ENCODE measurements at places on chromosomes 6 and 20.

- DNase-seq, result no peak
Observed at GRCh38 chr20:51097351-51098120, 74.6 kb upstream of the KCNG1 start.

GRCh38 chr6:2190661-2191389 is 54.6 kb downstream of the GMDS start:
- no peak for DNase-seq

DNA sequence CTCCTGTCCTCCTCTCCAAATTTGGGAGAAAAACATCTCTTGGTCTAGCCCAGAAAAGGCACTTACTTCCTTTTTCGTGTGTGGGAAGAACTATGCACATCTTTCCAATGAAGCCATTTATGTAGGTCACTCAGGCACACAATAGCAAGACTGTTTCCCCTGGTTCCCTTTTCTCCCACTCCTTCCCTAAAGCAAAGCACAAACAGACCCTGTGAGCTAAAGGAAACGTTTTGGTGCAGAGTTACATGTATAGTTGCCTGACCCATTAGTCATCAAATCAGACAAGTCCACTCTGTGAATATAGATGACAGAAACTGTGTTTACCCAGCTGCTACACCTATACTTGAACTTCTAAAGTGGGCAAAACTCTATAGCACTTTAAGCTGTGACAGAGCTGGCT is 474.6 kb downstream of the COL12A1 start:
- DNase-seq, result no peak

- DNase-seq, result no peak
Observed at GRCh38 chr6:5094327-5094726, 9.2 kb downstream of the PPP1R3G start.

DNA sequence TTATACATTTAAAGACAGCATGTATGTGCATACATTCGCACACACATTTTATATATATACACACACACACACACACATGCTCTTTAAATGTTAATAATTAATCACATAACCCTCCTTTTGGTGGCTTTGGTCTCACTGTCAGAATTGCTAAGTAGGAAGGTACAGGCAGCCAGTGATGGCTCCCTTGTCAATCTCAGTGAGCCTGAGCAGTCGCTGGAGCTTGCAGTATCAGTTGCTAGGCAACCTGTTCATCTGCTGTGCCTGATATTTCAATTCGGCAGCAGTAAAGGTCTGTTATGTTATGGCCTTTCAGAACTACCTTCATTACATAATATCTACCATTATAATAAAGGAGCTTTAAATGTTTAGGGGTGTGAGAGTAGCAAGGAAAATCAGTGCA is 374.3 kb downstream of the LMBRD1 start:
- no peak for DNase-seq

DNA sequence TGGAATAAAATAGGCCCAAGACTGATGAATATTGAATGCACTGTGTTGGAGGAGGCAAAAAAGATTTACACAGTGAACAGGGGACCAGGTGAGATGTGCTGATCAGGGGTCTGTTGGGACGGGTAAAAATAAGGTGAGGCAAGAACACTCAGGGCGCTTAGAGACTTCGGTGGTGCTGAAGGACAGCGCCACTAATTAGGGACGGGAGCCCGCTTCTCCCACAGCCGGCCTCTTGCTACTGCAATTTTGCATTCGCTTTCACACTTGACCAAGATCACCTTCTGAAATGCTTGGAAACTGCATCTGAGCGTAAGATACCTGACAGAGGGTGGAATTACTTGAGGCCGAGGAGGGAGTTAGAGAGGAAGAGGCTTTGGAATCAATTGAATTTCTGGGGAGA is 7.3 kb downstream of the TFAP2D start:
- no peak for DNase-seq

DNA sequence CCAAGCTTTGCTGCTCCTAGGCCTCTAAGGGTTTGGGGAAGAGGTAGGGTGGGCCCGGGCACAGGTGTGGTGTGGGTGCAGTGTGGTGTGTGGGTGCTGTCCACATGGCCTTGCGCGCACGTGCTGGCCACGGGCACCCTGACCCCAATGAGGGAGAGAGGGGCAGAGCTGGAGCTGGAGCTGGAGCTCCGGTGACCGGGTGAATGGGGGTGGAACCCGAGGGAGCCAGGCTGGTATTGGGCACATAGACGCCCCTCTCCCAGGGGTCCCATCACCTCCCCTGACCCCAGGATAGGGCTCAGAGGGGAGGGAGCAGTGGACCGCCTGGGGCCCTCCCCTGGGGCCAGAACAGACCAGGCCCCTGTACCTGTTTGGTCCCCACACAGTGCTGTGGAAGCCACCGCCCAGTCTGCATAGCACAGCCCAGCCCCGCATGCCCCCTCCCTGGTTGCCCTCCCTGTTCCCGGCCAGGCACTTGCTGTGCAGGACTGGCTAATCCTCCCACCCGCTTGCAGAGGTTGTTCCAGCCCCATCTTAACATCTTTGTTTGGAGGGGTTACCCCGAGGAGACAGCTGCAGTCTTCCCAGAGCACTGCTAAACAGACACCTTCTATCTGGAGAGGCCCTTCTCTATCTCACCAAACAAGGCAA is 984 bp downstream of the ADAM33 start:
- DNase-seq, result no peak

GRCh38 chr20:1431158-1431557 is 35.5 kb downstream of the NSFL1C start:
- DNase-seq, result no peak

DNA sequence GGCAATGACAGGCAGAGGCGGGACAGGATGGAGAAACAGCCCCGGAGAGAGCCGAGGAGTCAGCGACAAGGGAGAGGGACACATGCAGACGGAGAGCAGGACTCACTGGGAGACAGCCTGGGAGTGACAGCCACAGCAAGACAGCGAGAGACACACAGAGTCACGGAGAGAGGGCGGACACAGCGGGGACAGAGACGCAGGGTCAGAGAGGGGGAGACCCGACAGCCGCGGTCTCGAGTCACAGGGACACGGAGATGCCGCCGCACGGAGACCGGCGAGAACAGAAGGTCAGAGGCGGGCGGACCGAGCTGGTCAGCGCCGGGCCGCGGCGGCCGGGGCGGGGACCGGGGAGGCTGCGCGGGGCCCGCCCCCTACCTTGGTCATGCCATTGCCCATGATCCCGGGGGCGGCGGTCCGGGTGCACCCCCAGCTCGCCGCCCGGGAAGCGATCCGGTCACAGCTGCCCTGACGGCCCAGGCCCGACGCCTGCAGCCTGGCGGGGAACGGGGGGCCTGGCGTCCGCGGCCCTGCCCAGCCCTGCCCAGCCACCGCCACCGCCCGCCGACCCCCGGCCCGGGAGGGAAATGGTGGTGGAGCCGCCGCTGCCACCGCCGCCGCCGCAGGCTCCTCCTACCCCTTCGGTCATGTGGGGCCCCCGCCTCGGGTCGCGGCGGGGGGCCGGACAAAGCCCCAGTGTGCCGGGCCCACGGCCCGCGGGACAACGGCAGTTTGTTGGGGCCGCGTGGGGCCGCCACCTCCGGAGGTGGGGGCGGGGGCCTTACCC is at the start of the genes DUSP15 and TTLL9:
DUSP15 (minus strand) TSS at position 586 of the 784 bp plus-strand sequence; CDS start at position 396, 190 bp downstream.
TTLL9 (plus strand) TSS at position 693 of the 784 bp plus-strand sequence. CDS start 493 bp downstream, outside the sequence.
- DNase-seq, result no peak

GRCh38 chr20:23267909-23268308 is 82.7 kb upstream of the NXT1 start:
- no peak for DNase-seq

- no peak for DNase-seq
Observed at GRCh38 chr6:75306064-75306463, 21.5 kb upstream of the TMEM30A start.

DNA sequence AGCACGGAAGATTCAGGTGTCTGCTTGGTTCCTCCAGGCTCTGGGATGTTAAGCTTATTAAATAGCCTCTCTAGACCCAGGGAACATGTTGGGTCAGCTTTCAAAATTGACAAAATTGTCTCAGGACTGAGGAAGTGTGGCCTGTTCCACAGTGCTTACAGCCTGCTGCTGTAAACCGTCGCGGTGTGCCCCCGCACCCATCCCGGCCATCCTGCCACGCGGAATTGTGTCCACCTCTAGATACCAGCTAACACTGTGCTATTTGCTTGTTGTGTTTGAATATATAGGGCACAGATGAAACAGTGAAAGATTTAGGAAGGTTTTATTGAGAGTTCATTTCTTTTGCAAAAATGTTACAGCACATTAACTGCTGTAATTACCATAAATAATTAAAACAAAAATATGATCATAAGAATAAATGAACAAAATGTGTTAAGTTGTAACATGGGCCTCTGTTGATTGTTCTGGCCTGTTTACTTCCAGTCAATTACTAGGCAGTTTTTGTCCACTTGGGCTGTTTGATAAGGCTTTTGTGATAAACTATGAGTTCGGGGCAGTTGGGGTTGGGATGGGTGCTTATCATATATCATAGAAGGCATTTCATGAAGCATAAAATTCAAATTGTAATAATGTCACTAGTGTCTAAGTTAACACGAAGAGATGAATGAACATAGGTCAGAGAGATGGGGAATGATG is 77.4 kb downstream of the ARID1B start:
- no peak for DNase-seq

DNA sequence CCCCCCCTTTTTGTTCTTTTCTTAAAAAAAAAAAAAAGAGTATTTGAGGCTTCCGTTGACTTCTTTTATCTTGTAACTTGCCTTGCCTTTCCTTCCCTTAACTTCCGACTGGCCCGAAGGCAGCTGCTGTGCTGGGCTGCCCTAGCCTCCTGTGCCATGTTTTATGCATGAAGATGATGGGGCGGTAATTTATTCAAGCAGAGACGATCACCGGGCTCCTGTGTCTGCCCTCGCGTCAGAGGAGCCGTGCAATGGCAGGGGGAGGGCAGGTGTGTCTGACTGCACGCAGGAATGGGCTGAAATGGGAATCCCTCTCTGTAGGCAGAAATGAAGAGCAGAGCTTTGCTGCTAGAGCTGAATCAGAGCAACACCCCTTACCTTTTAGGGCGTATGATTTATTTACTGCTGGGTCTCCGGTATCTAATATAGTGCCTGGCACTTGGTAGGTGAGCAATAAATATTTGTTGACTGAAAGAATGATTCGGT is 106.3 kb upstream of the RIPOR2 start:
- DNase-seq, result no peak

GRCh38 chr20:36093025-36093803 is 61.3 kb upstream of the EPB41L1 start:
- no peak for DNase-seq

- no peak for DNase-seq
Observed at GRCh38 chr20:33252460-33252859, 16.7 kb downstream of the BPIFA1 start.

GRCh38 chr20:53739799-53740785 is 146.5 kb upstream of the ZNF217 start:
- no peak for DNase-seq

DNA sequence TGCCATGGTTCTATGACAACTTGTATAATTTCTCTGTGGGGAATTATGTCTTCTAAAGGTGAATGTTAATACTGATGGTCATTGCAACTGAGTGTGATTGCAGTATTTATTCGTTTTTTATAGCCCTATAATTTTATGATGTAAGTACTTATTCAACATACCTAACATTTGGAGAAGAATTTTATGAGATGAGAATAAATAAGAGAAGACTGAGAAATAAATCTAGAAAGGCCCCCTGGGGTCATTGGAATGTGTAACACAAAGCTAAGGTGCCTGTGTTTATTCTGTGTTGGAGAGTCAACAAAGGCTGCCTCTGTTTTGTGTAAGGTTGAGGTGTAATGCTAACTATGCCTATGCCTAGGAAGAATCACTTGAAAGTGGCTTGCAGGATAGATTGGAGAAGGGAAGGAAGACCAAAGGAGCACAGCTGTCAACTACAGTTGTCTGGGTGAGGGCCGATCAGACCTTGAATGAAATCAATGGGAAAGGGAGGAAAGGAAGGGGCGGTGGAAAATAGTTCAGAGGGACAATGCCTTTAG is 1076.7 kb downstream of the KIF16B start:
- no peak for DNase-seq

GRCh38 chr6:4212588-4212987 is 77.2 kb upstream of the ECI2 start:
- DNase-seq, result no peak

- no peak for DNase-seq
Observed at GRCh38 chr20:39654171-39654570, 692.0 kb downstream of the DHX35 start.

DNA sequence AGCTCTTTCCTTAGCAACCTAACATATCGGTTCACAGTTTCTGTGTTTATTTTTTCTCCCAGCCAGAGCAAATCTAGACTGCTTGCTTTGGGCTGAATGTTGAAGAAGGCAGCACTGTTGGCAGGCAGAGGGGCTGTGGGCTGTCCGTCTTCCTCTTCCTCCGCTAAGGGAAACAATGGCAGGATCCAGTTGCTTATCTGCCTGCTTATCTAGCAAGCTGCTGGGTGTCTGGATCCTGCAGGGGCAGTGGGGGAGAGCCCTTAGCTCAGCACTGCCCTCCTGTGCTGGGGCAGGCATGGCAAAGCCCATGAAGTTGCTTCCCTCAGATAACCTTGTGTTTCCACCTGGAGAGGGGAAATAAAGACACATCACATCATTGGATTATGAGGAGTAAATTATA is 92.7 kb upstream of the CD93 start:
- DNase-seq, result no peak

- DNase-seq, result no peak
Observed at GRCh38 chr6:160933256-160933655, 58.3 kb upstream of the MAP3K4 start.

- DNase-seq, result no peak
Observed at GRCh38 chr6:159565181-159565710, 127.8 kb downstream of the SOD2 start.

DNA sequence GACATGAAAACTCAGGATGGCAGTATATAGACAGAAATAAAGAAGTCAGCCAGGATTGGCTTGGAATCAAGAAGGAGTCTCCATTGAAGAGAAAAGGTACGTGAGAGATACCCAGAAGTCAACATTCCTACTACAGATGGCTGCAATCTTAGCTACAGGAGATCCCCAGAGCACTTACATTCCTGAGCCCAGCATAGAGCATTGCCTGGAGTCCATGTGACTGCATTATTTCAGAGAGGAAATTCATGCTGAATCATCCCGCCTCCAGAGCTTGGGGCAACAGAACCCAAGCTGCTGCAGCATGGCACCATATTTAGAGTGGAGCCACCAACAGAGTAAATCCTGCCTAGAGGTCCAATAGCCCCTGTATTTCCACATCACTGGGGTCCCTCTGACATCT is 125.0 kb upstream of the GRIK2 start:
- DNase-seq, result no peak

- DNase-seq, result no peak
Observed at GRCh38 chr20:40807821-40808170, 118.8 kb upstream of the MAFB start.

DNA sequence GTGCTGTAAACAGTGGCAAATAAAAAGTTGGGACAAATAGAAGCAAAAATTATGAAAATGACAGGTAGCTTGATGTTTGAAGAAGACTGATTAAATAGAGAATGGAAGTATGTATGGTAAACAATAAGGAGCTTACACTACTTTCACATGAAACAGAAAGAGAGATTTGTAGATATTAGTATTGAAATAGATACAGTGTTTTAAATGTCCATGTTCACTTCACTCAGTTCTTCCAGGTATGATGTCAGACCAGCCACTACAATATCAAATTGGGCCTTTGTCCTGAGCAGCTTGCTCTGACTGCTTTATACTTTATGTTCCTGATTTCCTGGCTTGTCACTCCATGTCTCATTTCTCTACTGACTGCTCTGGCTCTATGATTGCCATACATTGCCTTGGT is 107.5 kb downstream of the CENPW start:
- no peak for DNase-seq

Data from stimulated activated CD8-positive, alpha-beta memory T cell treated with anti-CD3 and anti-CD28 coated beads, Interleukin-12 subunit alpha, Interleukin-12 subunit beta, amount 100 ng/mL, for 4 hours (primary cell).